ENCODE measurements at places on chromosomes 5 and 9. TPM values are rescaled to one million over a fixed set of nuclear protein-coding genes. Genes with fewer than 3 reads are reported as not detected.

RANBP3L gene
- total RNA-seq = 1.1 TPM

TRPM6 gene
- total RNA-seq = 0.73 TPM

GPRIN1 gene
- 11.4 TPM for total RNA-seq

URM1 gene
- 33.7 TPM for total RNA-seq

GPR151 gene
- total RNA-seq = not detected

NPR3 gene
- 0.31 TPM for total RNA-seq

SHOC1 gene
- total RNA-seq = not detected

SEMA4D gene
- total RNA-seq = 0.33 TPM

FOXD4L5 gene
- under 0.01 TPM for total RNA-seq

PCDHGA7 gene
- total RNA-seq = 1.0 TPM

SLC6A18 gene
- not detected for total RNA-seq
